M059J (cell line): ENCODE measurements at places on chromosomes 16 and 17.

- no peak for DNase-seq
These were observed 2.9 kb upstream of the FOXF1 start for GRCh38 chr16:86507173-86508027.

DNA sequence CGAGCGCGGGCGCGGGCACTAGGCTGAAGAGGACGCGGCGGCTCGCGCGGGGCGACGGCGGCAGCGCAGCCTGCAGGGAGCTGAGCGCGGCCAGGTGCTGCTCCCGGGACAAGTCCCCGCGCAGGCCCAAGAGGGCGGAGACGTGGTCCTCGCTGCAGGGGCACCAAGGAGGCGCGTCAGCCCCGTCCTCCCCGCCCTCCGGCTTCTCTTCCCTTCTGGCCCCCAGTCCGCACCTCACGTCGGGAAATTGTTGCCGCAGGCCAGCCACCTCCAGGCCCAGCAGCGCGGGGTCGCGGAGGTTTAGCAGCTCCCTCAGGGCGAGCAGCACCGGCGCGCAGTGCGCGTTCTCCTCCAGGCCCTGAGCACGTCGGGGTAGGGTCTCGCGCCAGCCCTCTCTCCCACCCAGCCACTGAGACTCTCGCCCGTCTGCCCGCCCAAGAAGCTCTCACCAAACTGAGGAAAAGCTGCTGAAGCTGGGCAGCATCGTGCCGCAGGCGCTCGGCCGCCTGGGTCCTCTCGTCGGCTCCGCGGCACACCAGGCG lies 761 bp upstream of the MATCAP1 start:
- DNase-seq: no peak

DNA sequence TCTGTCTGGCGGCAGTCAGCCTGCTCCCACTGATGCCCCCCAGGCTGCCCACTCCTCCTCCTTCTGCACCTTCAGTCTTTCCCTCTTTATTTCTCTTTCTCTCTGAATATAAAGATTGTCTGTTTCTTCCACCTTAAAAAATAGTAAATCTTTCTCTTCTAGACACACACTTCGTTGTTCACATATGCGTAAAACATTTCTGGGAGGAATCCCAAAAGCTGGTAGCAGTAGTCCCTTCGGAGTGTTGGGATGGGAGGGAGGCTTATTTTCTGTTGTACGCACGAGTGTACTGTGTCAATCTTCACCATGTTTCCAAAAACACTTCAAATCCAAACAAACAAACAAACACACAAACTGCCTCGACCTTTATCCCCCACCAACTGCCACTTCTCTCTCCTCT lies 9.9 kb downstream of the OSBPL7 start:
- no peak for DNase-seq

GRCh38 chr17:78708510-78708973 lies 73.5 kb downstream of the CYTH1 start:
- peak; percentile 72 for DNase-seq

GRCh38 chr17:71636644-71637043 lies 484.2 kb upstream of the SOX9 start:
- DNase-seq: no peak

- no peak for DNase-seq
These were observed 195.9 kb upstream of the TBX2 start for GRCh38 chr17:61203671-61204131.
